ENCODE measurements at places on chromosomes 12 and 14.

- no peak for DNase-seq
These were observed 93.0 kb downstream of the SLC41A2 start for GRCh38 chr12:104865080-104865479.

DNA sequence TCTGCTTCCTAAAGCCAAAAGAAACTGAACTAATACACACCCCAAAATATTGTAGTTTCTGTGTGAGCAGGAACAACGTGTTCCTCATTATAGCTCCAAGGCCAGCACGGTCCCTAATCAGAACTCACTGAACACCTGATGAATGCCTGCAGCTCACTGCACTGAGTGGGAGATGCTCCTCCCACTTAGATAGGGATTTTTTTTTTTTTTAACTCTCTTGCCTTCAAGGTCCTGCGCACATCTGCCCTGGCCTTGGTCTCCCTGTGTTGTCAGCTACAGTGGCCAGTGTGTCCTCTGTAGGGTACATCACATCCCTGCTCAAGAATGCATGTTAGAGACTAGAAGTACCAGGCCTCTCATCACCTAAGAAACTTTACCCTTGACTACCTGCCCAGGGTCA lies 44.3 kb upstream of the TMPO start:
- DNase-seq: no peak

DNA sequence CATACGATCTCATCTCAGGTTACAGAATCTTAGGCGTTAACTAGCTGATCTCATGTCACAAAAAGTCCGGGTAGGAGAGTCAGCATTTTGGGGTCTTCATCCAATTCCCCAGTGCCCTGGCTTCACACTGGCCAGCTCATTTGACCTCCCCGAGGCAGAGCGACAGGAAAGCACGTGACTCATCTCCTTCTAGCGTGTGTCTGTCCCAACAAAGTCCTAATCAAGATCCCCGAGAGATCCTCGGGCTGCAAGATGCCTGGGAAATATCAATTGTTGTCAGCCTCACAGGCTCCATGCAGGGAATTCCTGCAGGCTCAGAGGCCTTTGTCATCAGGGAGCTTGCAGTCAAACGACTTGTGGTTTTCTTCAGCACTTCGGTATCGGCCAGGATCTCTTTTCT lies 57.5 kb downstream of the ZNF664 start:
- DNase-seq: no peak

- no peak for DNase-seq
These were observed 44.5 kb downstream of the PSMA6 start for GRCh38 chr14:35336494-35337268.

GRCh38 chr14:71554959-71555612 lies 377.1 kb upstream of the RGS6 start:
- no peak for DNase-seq

- DNase-seq: no peak
These were observed 14.7 kb upstream of the TEAD4 start for GRCh38 chr12:2944401-2945047.

DNA sequence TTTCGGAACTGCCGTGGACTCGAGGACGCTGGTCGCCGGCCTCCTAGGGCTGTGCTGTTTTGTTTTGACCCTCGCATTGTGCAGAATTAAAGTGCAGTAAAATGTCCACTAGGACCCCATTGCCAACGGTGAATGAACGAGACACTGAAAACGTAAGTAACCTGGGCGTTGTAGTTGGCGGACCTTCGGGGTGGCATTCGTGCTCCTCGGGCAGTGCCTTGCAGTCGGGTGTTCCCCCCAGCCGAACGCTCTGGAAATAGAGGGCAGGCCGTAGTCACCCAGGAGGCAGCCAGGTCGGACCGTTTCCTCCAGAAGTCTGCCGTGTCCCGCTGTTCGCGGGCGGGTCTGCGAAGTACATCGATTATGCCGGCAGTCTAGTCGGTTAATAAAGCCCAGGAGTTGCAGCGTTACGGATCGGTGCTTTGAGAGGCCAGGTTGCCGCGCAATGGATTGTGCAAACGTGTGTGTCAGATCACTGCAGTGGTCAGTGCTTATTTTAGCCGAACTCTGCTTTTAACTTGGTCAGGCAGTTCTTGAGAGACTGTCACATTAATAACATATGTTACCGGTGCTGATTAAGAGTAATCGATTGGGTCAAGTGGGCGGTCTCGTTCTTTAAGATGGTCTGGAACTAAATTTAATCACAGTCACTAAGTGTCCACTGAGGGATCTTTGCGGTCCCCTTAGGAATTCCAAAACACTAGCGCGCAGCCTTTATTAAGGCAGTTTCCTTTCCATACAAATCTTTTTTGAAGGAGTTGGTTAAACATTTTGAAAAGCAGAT lies 906 bp downstream of the MARK3 start:
- no peak for DNase-seq

DNA sequence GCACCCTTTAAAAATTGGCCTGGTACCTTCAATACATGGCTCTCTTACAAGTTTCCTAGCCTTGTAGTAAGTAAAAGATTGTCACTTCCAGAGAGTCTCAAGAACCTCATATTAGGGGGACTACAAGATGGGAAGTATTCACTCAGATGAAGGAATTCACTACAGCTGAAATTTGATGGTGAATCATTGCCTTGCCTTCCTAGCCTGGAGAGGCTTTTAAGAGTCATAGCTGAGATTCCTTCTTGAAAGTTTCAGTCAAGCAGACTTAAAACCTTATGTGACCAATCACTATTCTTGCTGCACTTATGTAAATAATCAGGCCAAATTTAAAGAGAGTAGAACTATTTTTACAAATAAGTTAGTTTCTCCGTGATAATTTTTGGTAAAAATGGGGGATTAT lies 451.6 kb downstream of the TRHDE start:
- DNase-seq: no peak

GRCh38 chr12:90574676-90575075 lies 380.3 kb downstream of the CCER1 start:
- DNase-seq: no peak

DNA sequence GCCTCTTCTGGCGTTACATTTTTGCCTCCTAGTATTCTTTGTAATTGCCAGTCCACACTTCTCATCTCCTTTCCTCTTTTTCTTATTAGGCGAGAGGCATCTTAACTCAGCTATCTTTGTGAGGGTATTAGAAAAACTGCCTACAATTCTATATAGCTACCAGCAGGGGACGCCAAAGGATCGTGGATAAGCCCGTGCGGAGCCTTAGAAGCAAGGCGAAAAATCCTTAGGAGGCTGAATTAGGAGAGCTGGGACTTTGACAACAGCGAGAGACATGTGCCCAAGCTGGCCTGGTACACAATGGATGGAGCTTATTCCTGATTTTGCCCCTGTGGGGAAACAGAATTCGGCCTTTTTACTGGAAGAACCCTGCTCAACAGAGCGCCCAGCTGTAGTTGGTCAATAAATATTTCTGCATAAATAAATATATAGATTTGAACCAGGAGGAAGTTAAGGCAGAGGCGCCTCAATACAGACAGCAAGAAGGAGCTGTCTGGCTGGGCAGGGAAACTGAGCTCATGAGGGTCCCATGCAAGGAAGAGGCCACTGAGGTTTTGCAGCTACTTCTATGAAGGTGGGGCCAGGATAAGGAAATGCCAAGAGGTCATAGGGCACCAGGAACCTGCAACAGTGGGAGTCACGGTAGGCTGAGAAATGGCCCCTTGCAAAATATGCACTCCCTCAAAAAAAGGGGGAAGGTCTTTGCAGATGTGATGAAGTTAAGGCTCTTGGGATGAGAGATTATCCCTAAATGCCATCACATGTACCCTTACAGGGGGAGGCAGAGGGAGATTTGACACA lies 14.6 kb upstream of the RBM19 start:
- DNase-seq: no peak

All from urinary bladder (tissue), 4 donors.